ENCODE measurements at places on chromosomes 16 and 17. TPM values are rescaled to one million over a fixed set of nuclear protein-coding genes. Genes with fewer than 3 reads are reported as not detected.
A peak's percentile ranks its signal among the peaks of the same experiment; 100 is the strongest.

The CFAP97D1 gene
- not detected for total RNA-seq

The BOLA2B gene
- total RNA-seq = 207 TPM

The BAHCC1 gene
- total RNA-seq = under 0.01 TPM

The WSB1 gene
- 55.2 TPM for total RNA-seq

The EPX gene
- not detected for total RNA-seq

The SCNN1B gene
- not detected for total RNA-seq

The TBC1D3B gene
- total RNA-seq = not detected

The ITGAD gene
- not detected for total RNA-seq

The YBX2 gene
- total RNA-seq = 0.49 TPM

The ALOX12 gene
- not detected for total RNA-seq

The KRTAP4-11 gene
- total RNA-seq = not detected

The NUDT7 gene
- total RNA-seq = 13.8 TPM

The INCA1 gene
- not detected for total RNA-seq

The RHBDL1 gene
- not detected for total RNA-seq

GRCh38 chr17:56979091-56979480 lies 1.2 kb downstream of the SCPEP1 start:
- no peak for DNase-seq

DNA sequence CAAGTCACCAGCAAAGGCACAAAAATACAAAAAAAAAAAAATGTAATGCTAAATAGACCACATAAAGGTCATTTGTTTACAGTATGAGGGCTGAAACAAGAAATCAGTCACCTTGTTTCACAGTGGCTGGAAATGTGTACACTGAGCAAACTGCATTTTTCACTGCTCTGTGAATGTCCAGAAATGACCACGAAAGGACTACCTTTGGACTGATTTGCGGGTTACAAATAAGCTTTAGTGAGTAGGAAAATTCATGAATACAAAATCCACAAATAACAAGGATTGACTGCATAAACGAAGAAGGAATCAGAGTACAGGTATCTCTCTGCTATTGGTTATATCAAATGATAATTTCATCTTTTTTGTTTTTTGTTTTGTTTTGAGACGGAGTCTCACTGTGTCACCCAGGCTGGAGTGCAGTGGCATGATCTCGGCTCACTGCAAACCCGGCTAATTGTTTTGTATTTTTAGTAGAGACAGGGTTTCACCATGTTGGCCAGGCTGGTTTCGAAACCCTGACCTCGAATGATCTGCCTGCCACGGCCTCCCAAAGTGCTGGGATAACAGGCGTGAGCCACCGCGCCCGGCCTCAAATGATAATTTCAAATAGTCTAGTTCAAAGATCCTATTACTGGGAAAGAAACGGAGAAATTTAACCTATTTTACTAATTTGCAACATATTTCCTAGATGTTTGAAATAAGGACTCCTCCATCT lies 30.5 kb downstream of the CYTH1 start:
- DNase-seq = no peak

DNA sequence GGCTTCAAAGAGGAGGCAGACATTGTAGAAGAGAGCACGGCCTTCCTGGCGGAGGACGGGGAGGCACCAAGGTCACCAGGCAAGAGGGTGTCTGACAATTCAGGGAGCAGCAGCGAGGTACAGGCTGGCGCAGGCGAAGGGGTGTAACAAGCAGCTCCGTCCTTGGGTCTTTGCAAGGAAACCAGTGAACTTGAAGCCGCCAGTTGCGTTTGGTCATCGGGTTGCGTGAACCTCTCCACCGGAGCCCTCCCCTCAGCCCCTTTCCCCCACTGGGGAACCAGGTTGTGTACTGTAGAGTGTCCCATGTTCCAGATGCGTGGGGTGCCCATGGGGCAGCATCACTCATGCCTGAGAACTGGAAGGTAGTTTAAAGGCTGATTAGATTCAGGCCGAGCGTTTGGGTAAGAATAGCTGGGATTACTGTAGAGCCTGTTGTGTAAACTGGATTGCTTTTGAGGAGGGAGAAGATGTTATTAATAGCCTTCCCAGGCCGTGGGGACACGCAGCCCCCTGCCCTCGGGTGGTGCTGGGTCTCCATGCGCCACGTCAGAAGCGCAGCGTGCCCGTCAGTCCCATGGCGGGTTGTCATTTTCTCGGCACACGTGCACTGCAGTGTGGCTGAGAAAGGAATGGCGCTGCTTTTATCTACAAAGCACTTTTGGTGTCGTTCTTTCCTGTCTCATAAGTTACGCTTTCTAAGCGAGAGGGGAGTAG lies 2.5 kb downstream of the MRPL12 start:
- no peak for DNase-seq

- DNase-seq = no peak
Measured at GRCh38 chr17:66345264-66345663, 42.9 kb downstream of the PRKCA start.

GRCh38 chr17:74118504-74118903 lies 85.0 kb upstream of the RPL38 start:
- DNase-seq = no peak

GRCh38 chr17:28191018-28191417 lies 128.0 kb upstream of the TMEM97 start:
- DNase-seq = no peak

- DNase-seq = no peak
Measured at GRCh38 chr17:30505868-30506417, 28.7 kb downstream of the GOSR1 start.

GRCh38 chr17:82754297-82755208 lies 2.7 kb downstream of the TBCD start:
- DNase-seq = no peak

GRCh38 chr17:9389111-9389527 lies 186.5 kb downstream of the STX8 start:
- DNase-seq = peak; percentile 87

GRCh38 chr17:19408346-19408710 lies 2.7 kb upstream of the RNF112 start:
- no peak for DNase-seq

DNA sequence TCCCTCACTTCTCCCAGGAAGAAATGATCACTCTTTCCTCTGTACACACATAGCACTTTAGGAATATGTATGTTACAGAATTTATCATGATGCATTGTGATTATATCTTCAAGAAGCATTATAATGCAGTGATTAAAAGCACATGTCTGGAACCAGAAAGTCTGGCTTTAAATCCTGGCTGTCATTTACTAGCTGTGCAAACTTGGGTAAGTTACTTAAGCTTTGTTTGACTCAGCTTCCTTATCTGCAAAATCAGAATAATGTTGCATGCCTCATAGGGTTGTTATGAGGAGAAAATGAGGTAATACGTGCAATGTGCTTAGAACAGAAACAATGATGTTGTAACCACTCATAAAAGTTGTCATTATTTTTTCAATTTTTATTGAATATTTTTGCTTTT lies 156.3 kb upstream of the ZKSCAN2 start:
- DNase-seq = peak; percentile 4

GRCh38 chr17:65489413-65490155 lies 71.9 kb downstream of the AXIN2 start:
- DNase-seq = no peak

DNA sequence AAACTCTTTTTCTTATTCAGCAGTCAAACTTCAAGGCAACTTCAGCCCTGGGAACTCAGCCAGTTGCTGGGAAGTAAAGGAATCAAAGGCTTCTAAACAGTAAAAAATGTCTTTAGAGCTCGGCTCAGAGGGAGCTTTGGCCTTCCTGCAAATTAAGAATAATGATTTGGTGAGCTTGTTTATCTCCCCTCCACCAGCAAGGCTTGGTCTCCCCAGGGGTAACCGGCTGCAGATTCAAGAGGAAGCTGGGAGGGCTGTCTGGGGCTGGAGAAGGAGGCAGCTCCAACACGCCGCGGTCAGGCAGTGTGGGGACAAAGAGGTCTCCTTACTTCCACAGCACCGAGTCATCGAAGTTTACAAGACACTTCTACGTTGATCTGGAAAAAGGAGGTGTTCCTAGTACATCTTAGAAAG lies 17.7 kb upstream of the DOC2B start:
- DNase-seq = no peak

GRCh38 chr17:19590451-19590850 lies 56.8 kb downstream of the SLC47A1 start:
- no peak for DNase-seq

DNA sequence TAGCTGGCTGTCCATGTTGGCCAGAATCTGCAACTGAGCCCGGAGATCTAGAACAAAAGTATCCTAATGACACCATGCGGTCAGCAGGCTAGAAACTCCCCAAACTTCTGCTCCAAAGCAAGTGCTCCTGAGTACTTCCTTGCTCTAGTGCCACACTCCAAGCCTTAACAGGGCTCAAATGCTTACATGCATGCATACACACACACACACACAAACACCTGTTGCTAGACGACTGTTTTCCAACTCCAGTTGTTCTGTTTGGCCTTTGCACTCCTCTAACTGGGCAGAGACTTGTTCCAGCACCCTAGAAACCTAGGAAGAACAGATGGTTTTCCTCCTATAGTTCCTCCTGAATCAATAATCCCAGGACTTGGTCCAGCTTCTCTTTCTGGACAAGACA lies 7.7 kb upstream of the ALDOC start:
- no peak for DNase-seq

- peak; percentile 84 for DNase-seq
Measured at GRCh38 chr16:8958344-8959167, 5.2 kb downstream of the USP7 start.

GRCh38 chr17:42428141-42428944 lies 5.3 kb upstream of the CAVIN1 start:
- peak; percentile 95 for DNase-seq

DNA sequence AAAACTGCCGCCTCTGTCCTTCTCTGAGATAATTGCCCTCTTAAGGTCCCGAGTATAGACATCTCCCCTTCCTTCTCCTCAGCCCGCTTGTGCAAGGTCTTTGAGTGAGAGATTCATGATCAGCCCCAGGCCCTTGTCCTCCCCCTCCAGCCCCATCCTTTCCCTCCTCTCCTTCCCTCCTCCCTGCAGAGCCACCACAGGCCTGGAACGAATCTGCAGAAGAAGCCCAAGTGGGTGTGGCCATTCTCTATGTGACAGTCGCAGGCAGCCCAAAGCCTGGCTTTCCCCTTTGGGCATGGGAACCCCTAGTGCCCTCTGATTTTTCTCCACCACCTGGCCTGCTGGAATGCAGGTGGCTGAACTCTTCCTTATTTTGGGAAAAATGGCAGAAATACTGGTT lies 7.2 kb upstream of the NDRG4 start:
- DNase-seq = no peak

- no peak for DNase-seq
Measured at GRCh38 chr17:82303944-82304808, 13.2 kb downstream of the CD7 start.

DNA sequence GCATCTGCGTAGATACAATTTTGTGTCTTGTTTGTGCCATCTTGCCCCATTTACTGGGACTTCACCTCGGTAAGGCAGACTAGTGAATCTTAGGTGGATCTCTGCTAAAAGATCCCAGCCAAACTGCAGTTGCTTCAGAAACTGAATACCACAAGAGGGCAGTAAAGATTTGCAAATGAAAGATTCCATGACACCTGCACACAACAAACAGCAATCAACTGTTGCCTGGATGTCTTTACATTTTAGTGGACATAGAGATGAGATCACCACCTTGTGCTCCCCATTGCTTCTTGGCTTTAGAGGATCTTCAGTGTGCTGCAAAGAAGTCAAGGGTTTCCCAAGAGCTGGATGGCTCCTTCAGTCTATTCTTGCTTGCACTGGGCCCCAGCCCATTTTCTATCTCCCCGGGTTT lies 119.2 kb upstream of the CACNG5 start:
- peak; percentile 51 for DNase-seq

- no peak for DNase-seq
Measured at GRCh38 chr17:75468291-75468754, 11.9 kb downstream of the TMEM94 start.

GRCh38 chr16:35398180-35398579 lies 1938.8 kb downstream of the TP53TG3F start:
- DNase-seq = no peak

DNA sequence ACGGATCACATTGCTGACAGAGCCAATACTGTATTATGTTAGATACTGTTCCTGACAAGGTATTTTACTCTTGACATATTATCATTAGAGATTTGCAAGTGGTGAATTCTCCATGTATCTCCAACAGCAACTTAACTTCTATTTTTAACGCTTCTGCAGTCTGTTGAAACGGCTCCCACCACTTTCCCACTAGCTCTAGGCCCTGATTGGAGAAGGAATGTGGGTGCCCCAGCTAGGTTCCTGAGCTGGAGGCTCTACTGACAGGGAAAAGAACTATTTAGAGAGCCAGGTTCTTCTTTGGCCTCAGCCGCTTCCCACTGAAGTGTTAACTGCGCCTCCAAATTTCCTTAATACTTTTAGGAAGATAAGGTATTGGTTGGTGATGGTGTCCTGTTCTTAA lies 191.8 kb downstream of the RBFOX1 start:
- no peak for DNase-seq

- no peak for DNase-seq
Measured at GRCh38 chr17:60665602-60666001, 12.0 kb upstream of the BCAS3 start.
